Effector memory CD8-positive, alpha-beta T cell (primary cell): ENCODE measurements at places on chromosomes 11 and 22.

- no peaks in the 10 kb centered on the region for H3K27me3 ChIP-seq
- H3K4me3 ChIP-seq: no peak overlapping the region
- no peaks in the 10 kb centered on the region for H3K36me3 ChIP-seq
These were observed 1.8 kb upstream of the LGALS12 start for GRCh38 chr11:63504054-63504453.

GRCh38 chr11:87660926-87661660 lies 514.1 kb downstream of the RAB38 start:
- no peaks in the 10 kb centered on the region for H3K36me3 ChIP-seq
- no peaks in the 10 kb centered on the region for H3K27me3 ChIP-seq
- no peaks in the 10 kb centered on the region for H3K4me1 ChIP-seq
- H3K27ac ChIP-seq: no peak overlapping the region
- H3K4me3 ChIP-seq: no peak overlapping the region

DNA sequence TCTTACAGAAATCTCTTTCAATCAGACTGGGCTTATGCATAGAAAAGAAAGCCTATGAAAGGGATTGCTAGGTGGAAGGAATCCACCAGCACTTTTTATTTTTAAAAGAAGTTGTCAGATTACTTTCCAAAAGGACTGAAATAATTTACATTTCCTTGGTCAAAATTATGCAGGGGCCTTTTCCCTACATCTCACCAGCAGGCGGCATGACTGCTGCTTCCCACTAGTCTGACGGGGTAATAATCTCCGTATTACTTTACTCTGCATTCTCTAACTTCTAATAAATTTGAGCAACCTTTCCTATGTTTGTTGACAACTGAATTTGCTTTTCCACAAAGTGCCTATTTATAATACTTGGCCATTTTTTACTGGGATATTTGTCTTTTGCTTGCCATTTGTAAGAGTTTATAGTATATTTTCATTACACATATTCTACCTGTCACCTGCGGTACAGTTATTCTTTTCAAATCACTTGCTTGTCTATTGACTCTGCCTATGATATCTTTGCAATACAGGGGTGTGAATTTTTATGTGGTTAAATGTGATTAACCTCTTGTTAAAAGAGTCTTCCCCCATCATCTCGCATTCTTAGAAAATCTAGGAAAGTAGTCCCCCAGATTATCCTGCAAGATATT lies 51.9 kb upstream of the USP47 start:
- H3K27me3 ChIP-seq: peaks cover 23% of the 10 kb centered on the region
- no peaks in the 10 kb centered on the region for H3K36me3 ChIP-seq
- no peak overlapping the region for H3K4me3 ChIP-seq
- DNase-seq: no peak
- no peak overlapping the region for H3K27ac ChIP-seq

DNA sequence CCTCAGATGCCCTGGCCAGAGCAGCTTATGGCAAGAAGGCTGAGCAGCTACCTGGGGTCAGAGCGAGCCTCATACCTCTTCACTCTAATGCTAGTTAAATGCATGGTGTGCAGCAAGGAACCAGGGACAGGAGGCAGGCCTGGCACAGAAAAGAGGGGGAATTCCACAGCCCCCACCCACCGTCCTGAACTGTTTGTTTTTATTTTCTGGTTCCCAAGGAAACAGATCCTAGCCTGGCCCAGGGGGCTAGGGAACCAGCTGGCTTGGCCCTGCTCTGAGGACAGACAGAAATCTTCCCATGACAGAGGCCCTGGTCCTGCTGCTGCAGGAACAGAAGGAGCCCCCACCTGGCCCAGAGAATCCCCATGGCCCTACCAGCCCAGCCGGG lies 40.4 kb downstream of the SLCO2B1 start:
- peaks cover 6% of the 10 kb centered on the region for H3K27me3 ChIP-seq
- H3K27ac ChIP-seq: no peak overlapping the region
- no peak for DNase-seq
- peaks cover 5% of the 10 kb centered on the region for H3K36me3 ChIP-seq

GRCh38 chr11:95831198-95831883 lies 41.0 kb downstream of the CEP57 start:
- H3K27ac ChIP-seq: peak overlapping the region; percentile 7
- no peak for DNase-seq
- peaks cover 37% of the 10 kb centered on the region for H3K36me3 ChIP-seq
- H3K4me3 ChIP-seq: no peak overlapping the region
- H3K4me1 ChIP-seq: no peaks in the 10 kb centered on the region
- no peaks in the 10 kb centered on the region for H3K27me3 ChIP-seq

- no peak overlapping the region for H3K27ac ChIP-seq
- H3K27me3 ChIP-seq: peaks cover 50% of the 10 kb centered on the region
- no peak overlapping the region for H3K4me3 ChIP-seq
- H3K36me3 ChIP-seq: peaks cover 5% of the 10 kb centered on the region
- DNase-seq: no peak
These were observed 131.4 kb upstream of the C11orf58 start for GRCh38 chr11:16606784-16607674.

DNA sequence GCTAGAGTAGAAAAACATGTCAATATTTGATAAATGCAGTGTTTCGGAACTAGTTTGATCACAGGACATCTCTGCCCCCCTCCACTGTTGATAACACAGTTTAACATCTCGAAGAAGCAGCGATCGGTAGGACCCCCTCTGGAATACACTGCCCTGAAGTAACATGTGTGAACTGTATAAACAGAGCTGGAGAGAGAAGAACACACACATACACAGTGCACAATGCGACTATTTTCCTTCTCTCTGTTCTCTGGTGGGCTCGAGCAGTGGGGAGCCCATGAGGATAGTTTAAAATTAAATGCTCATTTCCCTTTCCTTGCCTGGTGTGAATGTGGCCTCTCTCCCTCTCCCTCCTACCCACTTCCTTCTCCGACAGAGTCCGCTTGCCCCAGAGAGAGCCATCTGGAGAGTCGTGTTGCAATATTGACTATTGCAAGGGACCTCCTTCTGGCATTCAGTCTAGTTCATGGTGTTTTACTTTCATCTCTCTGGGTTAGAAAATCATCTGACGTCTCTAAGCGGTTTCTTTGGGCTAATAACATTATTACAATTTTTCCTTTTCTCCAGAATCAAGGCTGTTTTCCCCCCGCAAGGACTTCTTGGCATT lies 51.6 kb upstream of the BARX2 start:
- no peak for DNase-seq
- H3K4me3 ChIP-seq: no peak overlapping the region
- H3K36me3 ChIP-seq: no peaks in the 10 kb centered on the region

GRCh38 chr11:112159098-112160065 lies 4.5 kb downstream of the IL18 start:
- H3K4me1 ChIP-seq: no peaks in the 10 kb centered on the region
- H3K4me3 ChIP-seq: no peak overlapping the region
- H3K36me3 ChIP-seq: no peaks in the 10 kb centered on the region
- H3K27ac ChIP-seq: no peak overlapping the region

- peaks cover 13% of the 10 kb centered on the region for H3K27me3 ChIP-seq
- no peaks in the 10 kb centered on the region for H3K36me3 ChIP-seq
- no peak overlapping the region for H3K4me3 ChIP-seq
- DNase-seq: no peak
- H3K4me1 ChIP-seq: no peaks in the 10 kb centered on the region
- H3K27ac ChIP-seq: no peak overlapping the region
These were observed 19.0 kb downstream of the KCNJ4 start for GRCh38 chr22:38435965-38436364.

GRCh38 chr11:121547574-121547973 lies 94.8 kb upstream of the SORL1-AS1 start:
- H3K36me3 ChIP-seq: peaks cover 59% of the 10 kb centered on the region
- H3K4me3 ChIP-seq: no peak overlapping the region
- DNase-seq: no peak
- H3K27me3 ChIP-seq: no peaks in the 10 kb centered on the region

- H3K4me3 ChIP-seq: no peak overlapping the region
- peaks cover 6% of the 10 kb centered on the region for H3K36me3 ChIP-seq
- no peak overlapping the region for H3K27ac ChIP-seq
- DNase-seq: no peak
These were observed 19.7 kb upstream of the SLC25A1 start for GRCh38 chr22:19197997-19198865.

DNA sequence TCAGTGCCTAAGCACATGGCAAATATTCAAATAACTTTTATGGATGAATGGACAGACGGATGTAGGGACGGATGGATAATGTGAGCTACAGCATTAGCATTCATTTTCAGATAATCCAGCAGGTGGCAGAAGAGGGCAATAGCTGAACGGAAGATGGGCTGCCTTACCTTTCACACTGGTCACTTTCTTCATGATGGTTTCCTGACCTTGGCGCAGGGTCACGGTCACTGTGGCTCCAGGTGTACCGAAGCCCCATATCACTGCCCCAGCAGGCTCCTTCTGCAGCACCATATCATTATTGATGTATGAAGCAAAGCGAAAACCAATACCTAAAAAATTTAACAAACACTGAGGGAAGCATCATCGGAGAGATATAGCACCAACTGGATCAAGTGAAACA lies 4.3 kb downstream of the SIAE start:
- H3K4me3 ChIP-seq: no peak overlapping the region
- peak; percentile 46 for DNase-seq
- H3K4me1 ChIP-seq: peaks cover 17% of the 10 kb centered on the region
- no peak overlapping the region for H3K27ac ChIP-seq

DNA sequence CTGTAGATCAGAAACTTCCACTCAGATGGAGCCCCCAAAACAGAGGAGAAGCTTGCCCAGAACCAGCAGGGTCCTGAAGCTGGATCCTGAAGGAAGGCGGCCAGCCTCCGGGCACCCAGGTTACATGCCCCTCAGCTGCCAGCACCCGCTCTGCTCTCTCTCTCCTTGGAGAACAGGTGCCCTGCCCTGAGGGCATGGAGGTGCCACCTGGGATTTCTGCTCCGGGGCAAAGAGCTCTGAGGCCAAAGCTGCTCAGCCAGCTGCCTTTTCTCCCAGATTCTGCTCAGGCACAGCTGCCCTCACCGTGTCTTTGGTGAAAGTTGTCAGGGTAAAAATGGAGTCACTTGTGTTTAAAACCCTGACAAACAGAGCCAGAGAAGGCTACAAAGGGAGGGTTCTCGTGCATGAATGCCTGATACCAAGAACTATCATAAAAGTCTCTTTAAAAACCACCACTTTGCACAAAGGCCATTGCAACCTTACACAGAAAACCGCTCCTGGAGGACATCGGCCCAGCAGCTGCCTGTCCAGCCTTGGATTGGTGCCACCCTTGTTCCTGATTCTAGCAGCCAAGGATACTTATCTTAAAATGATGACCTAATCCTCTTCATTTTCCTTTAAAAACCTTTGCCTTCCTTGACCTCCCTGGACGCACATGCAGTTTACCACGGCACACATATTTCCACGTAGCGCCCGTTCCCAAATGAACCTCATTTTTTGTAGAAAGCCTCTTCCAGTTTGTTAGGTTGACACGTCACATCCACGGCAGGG lies 140.0 kb downstream of the CACNA1I start:
- no peak overlapping the region for H3K27ac ChIP-seq
- DNase-seq: no peak
- H3K4me3 ChIP-seq: no peak overlapping the region
- H3K27me3 ChIP-seq: peaks cover 43% of the 10 kb centered on the region
- peaks cover 2% of the 10 kb centered on the region for H3K4me1 ChIP-seq

GRCh38 chr22:26139310-26139709 lies 30.0 kb upstream of the SEZ6L start:
- no peak overlapping the region for H3K4me3 ChIP-seq
- DNase-seq: no peak
- no peaks in the 10 kb centered on the region for H3K36me3 ChIP-seq
- no peaks in the 10 kb centered on the region for H3K4me1 ChIP-seq
- H3K27me3 ChIP-seq: peaks cover 30% of the 10 kb centered on the region

- no peaks in the 10 kb centered on the region for H3K4me1 ChIP-seq
- peaks cover 68% of the 10 kb centered on the region for H3K27me3 ChIP-seq
- H3K4me3 ChIP-seq: no peak overlapping the region
- no peak overlapping the region for H3K27ac ChIP-seq
- H3K36me3 ChIP-seq: no peaks in the 10 kb centered on the region
These were observed 123.9 kb downstream of the VPREB1 start for GRCh38 chr22:22368516-22368915.
